Stimulated activated CD4-positive, alpha-beta T cell treated with anti-CD3 and anti-CD28 coated beads, Interleukin-12 subunit alpha, Interleukin-12 subunit beta, amount 100 ng/mL, for 24 hours (primary cell): ENCODE measurements at places on chromosomes 2 and 18.

DNA sequence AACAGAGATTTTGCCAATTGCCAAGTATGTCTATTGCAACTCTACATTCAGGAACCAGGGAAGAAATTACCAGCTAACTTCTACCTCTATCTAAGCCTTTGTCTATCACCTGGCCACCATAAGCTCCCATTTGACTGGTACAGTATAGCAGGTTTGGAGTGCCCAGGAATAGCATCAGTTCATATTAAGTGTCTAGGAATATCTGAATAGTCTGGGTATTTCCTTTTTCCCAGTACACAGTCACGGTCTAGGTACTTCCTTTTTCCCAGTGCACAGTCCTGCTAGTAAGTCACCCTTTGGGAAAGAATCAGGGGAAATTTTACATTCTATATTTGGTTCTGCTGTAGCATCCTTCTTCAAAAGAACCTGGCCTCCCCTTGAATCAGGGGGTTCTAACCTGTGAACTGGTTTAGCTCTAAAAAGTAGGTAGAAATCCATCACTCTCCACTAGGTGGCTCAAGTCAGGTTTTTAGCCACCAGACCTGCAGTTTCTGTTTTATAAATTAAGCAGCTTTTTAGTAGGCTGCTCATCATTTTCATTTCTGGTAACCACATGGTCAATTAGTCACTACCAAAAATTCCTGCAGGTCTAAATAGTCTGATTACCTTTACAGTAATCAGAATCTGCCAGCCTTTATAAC is 49.3 kb upstream of the DNAJC10 start:
- no peak for DNase-seq

- DNase-seq, result no peak
Observed at GRCh38 chr2:7707723-7708122, 790.5 kb downstream of the RNF144A start.

GRCh38 chr18:8253944-8254343 is 355.3 kb upstream of the RAB12 start:
- no peak for DNase-seq

DNA sequence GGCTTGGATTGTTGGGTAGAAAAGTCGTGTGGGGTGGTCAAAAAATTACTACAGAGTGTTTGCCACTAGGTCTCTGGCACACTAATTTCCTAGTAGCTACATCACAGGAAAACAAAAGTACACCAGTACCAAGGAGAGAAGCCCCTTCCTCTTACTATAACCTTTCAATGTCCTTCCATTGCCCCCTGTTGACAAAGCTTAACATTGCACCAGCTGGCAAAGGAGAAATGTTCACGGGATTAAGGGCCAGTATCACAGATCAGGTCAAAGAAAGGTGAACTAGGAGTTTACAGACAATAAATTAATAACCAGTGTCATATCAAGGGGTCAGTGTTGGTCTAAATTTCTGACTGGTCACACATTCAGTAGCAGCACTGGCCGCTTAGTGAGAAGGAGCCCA is 1139.6 kb upstream of the FAM98A start:
- DNase-seq, result no peak

DNA sequence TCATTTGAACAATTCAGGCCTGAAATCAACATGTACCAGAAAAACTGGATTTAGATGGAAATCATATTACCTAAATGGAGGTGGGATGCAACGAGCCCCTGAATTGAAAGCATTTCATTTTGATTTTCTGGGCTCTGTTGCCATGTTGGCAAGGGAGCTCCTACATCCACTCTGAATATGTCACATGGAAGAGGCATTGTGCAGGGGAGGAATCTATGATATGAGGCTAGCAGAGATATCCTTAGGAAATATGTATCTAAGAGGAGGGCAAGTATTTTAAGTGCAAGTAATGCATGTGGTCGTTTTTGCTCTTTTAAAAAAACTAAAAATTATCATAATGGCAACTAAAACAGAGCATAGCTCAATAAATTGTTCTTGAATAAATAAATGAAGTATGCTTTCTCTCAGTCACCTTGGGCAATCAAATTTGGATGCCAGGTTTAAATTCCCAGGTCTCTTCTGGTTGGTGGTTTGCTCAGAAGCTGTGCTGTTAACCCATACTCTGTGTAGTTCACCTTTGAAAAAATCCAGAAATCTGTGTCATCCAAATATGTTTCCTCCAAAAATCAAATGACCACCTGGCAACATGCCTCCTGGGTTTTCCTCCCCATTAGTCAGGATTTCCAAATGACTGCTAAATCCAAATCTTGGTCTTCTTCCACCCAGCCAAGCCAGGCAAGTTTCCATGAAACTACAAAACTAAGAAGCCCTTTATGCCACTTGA is 6.5 kb upstream of the LGALSL start:
- no peak for DNase-seq
